Activated naive CD8-positive, alpha-beta T cell treated with anti-CD3 and anti-CD28 coated beads for 36 hours (primary cell): ENCODE measurements at places on chromosomes 11 and 22. TPM values are rescaled to one million over a fixed set of nuclear protein-coding genes. Genes with fewer than 3 reads are reported as not detected.

TMEM184B gene
- 20.0 TPM for total RNA-seq

MOGAT2 gene
- not detected for total RNA-seq

GPR83 gene
- not detected for total RNA-seq

DNA sequence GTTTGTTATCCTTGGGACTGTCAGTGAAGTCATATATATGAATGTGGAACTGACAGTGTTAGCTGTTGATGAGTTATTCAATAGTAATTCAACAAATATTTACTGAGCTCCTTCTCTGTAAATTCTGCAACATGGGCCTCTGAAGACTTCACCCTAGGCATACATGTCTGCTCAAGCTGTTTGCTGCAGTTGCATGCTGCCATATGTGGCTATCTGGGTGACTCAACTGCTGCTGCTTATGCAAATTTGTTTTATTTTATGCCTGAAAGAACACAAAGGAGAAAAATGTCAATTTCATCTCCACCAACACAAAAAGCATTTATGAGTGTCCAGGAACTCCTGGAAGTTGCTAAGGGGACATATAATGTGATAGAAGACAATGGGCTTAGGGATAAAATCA is 417.6 kb downstream of the AASDHPPT start:
- H3K36me3 ChIP-seq, result no peaks in the 10 kb centered on the region
- H3K27me3 ChIP-seq, result no peaks in the 10 kb centered on the region
- DNase-seq, result no peak
- H3K27ac ChIP-seq, result no peak overlapping the region
- no peak overlapping the region for H3K4me3 ChIP-seq
